Activated CD8-positive, alpha-beta T cell treated with anti-CD3 and anti-CD28 coated beads for 36 hours (primary cell): ENCODE measurements at places on chromosomes 3 and 15. TPM values are rescaled to one million over a fixed set of nuclear protein-coding genes. Genes with fewer than 3 reads are reported as not detected.

- peaks cover 20% of the 10 kb centered on the region for H3K4me1 ChIP-seq
- H3K36me3 ChIP-seq = no peaks in the 10 kb centered on the region
- DNase-seq = peak; percentile 42
- no peak overlapping the region for H3K27ac ChIP-seq
Observed at GRCh38 chr3:72538070-72538745, 310.0 kb downstream of the SHQ1 start.

GRCh38 chr15:100769043-100769974 is 110.3 kb upstream of the ALDH1A3 start:
- no peak overlapping the region for H3K4me3 ChIP-seq
- H3K27me3 ChIP-seq = peaks cover 4% of the 10 kb centered on the region
- H3K36me3 ChIP-seq = no peaks in the 10 kb centered on the region

DNA sequence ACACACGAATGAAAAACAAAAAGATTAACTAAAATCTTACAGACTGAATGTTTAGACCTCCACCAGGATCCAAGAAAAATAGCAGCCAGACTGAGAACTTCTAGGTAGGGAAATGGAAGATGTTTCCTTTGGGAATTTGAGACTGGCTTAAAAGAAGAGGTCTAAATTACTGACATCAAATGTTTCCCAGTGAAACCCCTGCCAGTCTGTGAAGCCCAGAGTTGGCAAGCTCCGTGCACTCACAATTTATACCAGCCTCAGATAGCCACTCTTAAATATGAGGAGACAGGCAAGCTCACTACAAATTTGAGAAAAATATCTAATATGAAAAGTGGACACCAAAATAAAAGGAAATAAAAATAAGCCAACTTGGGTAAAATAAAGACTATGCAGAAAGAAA is 700.5 kb upstream of the ZNF385D start:
- H3K27ac ChIP-seq = no peak overlapping the region
- no peaks in the 10 kb centered on the region for H3K36me3 ChIP-seq
- H3K4me3 ChIP-seq = no peak overlapping the region
- H3K4me1 ChIP-seq = no peaks in the 10 kb centered on the region
- DNase-seq = no peak
- H3K27me3 ChIP-seq = no peaks in the 10 kb centered on the region

GRCh38 chr3:39707314-39707909 is 102.0 kb upstream of the MYRIP start:
- H3K4me3 ChIP-seq = no peak overlapping the region
- DNase-seq = no peak
- no peaks in the 10 kb centered on the region for H3K36me3 ChIP-seq
- no peaks in the 10 kb centered on the region for H3K4me1 ChIP-seq
- H3K27me3 ChIP-seq = peaks cover 4% of the 10 kb centered on the region

DNA sequence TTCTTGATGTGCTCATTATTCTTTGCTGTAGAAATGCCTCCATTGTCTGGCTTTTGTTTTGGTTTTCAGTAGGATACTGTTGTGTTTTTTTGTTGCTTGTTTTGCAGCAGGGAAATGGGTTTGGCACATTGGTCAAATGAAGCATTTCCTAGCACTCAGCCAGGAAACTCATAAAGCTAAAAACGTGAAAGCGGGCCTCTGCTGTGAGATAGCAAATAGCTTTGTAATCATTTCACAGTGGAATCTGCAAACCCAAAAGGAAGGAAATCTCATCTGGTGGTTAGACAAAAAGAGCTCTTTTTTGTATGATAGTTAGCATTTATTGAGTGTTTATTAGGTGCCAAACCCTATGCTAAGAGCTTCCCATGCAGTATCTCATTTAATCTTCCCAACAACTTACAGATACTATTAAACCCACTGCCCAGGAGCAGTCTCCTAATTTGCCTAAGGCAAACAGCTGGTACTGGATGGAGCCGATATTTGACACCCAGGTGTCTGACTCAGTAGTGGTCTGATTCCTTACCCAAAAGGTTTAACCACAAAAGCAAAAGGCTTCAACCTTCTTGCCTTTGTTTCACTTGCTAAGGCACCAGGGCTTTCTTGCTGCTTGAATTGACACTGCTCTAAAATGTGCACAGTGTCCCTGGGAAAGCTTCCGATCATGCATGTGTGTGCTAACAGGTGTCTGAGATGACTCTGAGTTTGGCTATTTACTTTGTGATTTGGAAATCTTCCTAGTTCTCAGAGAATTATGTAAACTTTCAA is 527.9 kb upstream of the MDFIC2 start:
- peaks cover 10% of the 10 kb centered on the region for H3K4me1 ChIP-seq
- no peak overlapping the region for H3K4me3 ChIP-seq
- H3K27ac ChIP-seq = no peak overlapping the region
- H3K36me3 ChIP-seq = no peaks in the 10 kb centered on the region
- DNase-seq = no peak
- peaks cover 4% of the 10 kb centered on the region for H3K27me3 ChIP-seq

DNA sequence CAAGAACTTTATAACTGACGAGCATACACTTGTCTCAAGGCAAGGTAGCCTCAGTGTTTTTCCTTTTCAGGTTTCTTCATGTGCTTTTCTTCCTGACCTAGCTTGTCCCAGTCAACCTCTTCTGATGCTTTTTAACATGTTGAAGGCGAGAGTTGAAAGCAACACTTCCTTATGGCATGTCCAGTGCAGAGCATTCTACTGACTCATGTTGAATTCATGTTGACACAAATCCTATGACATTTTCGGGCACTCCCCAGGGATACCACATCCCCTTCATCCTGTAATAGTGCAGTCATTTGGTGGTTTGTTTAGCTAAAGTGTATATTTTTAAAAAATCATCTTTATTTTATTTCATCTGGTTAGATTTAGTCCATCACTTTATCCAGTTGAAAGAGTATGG is 75.9 kb upstream of the CBLB start:
- no peaks in the 10 kb centered on the region for H3K27me3 ChIP-seq
- no peak overlapping the region for H3K4me3 ChIP-seq
- DNase-seq = no peak
- no peaks in the 10 kb centered on the region for H3K36me3 ChIP-seq
- no peaks in the 10 kb centered on the region for H3K4me1 ChIP-seq

- peaks cover 3% of the 10 kb centered on the region for H3K27me3 ChIP-seq
- no peaks in the 10 kb centered on the region for H3K36me3 ChIP-seq
- no peaks in the 10 kb centered on the region for H3K4me1 ChIP-seq
- no peak overlapping the region for H3K27ac ChIP-seq
- no peak for DNase-seq
Observed at GRCh38 chr3:178732824-178733223, 196.6 kb downstream of the KCNMB2 start.

DNA sequence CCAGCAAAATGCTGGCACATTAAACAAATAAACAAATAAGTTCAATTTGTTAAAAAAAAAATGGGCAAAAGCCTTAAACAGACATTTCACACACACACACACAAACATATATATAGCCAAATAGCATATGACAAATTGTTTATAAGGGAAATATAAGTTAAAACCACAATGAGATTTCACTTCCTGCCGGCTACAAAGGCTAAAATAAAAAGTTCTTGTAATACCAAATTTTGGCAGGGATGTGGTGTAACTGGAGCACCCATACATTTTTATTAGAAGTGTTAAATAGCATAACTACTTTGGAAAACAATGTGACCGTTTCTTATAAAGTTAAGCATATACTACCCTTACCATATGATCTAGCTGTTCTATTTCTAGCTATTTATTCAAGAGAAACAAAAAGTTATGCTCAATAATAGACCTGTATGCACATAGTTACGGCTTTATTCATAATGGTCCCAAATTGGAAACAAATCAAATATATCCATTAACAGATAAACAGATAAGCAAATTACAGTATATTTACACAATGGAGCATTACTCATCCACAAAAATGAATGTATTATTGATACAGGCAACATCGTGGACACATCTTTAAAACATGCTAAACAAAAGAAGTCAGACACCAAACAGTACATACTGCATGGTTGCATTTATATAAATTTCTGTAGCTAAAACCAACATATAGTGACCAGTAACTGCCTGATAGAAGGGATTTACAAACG is 93.9 kb downstream of the EOMES start:
- no peak for DNase-seq
- H3K4me1 ChIP-seq = peaks cover 35% of the 10 kb centered on the region
- H3K27me3 ChIP-seq = no peaks in the 10 kb centered on the region
- no peak overlapping the region for H3K27ac ChIP-seq

DNA sequence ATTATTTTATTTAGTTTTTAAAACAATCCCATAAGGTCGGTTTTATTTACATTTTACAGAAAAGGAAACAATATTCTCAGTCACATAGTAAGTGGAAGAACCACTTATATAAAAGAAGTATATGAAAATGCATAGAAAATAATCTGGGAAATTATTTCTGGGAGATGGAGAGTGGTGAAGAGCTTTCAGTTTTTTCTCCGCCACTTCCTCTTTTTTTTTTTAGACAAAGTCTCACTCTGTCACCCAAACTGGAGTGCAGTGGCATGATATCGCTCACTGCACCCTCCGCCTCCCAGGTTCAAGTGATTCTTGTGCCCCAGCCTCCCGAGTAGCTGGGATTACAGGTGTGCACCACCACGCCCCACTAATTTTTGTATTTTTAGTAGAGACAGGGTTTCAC is 21.2 kb downstream of the RAD51 start:
- H3K27me3 ChIP-seq = no peaks in the 10 kb centered on the region
- H3K4me3 ChIP-seq = no peak overlapping the region
- H3K27ac ChIP-seq = no peak overlapping the region
- H3K4me1 ChIP-seq = no peaks in the 10 kb centered on the region
- no peak for DNase-seq

The SPATA12 gene
- not detected for total RNA-seq

- peaks cover 43% of the 10 kb centered on the region for H3K4me1 ChIP-seq
- no peaks in the 10 kb centered on the region for H3K27me3 ChIP-seq
- no peak for DNase-seq
- peak overlapping the region; percentile 82 for H3K4me3 ChIP-seq
- peaks cover 5% of the 10 kb centered on the region for H3K36me3 ChIP-seq
Observed at GRCh38 chr15:92811148-92811913, 88.8 kb upstream of the CHD2 start.

The ADAMTS17 gene
- 1.5 TPM for total RNA-seq

The SLC38A3 gene
- total RNA-seq = 0.22 TPM

The THBS1 gene
- 0.54 TPM for total RNA-seq

The CD80 gene
- total RNA-seq = 10.2 TPM

DNA sequence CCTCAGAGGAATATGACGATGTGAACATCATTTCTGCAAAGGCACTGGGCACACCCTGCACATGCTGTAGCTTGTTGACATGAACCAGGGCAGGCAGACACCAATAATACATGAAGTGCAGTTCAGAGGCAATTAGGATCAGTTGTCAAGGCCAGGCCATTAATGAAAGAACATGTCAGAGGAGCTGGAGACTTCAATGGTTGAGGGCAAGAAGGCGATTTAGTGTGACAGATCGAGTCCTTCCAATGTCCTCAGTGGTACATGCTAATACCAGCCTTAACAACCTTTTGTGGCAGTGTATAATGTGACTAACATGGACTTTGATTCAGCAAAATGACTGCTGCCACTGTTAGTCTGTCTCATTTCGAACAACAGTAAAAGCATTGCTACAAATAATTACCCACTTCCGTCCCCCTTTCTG is 205.2 kb upstream of the NANOGP8 start:
- no peaks in the 10 kb centered on the region for H3K36me3 ChIP-seq
- no peak overlapping the region for H3K27ac ChIP-seq
- no peak for DNase-seq

GRCh38 chr15:43469867-43470266 is 23.1 kb downstream of the TP53BP1 start:
- no peak overlapping the region for H3K27ac ChIP-seq
- peaks cover 9% of the 10 kb centered on the region for H3K36me3 ChIP-seq
- H3K27me3 ChIP-seq = no peaks in the 10 kb centered on the region
- H3K4me3 ChIP-seq = no peak overlapping the region

The CLDN16 gene
- total RNA-seq = not detected

- no peaks in the 10 kb centered on the region for H3K36me3 ChIP-seq
- H3K27ac ChIP-seq = no peak overlapping the region
- H3K4me3 ChIP-seq = no peak overlapping the region
- no peaks in the 10 kb centered on the region for H3K27me3 ChIP-seq
Observed at GRCh38 chr3:172151651-172152649, 112.6 kb downstream of the FNDC3B start.
